Left kidney (tissue), 8 donors: ENCODE measurements at places on chromosomes 3 and 15. TPM values are rescaled to one million over a fixed set of nuclear protein-coding genes. Genes with fewer than 3 reads are reported as not detected.

DNA sequence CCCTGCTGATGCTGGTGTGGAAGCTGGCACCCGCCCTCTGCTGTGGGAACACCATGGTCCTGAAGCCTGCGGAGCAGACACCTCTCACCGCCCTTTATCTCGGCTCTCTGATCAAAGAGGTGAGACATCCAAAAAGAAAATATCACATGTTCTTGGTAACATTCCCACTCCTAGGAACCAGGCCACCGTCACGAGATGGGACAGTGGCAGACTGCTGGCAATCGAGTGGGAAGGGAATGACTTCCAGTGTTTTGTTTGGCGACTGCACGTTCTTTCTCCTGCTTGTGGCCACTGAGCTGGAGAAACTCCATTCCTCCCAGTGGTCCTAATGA, 14.3 kb downstream of the ALDH1A3 start:
- no peak for DNase-seq

DNA sequence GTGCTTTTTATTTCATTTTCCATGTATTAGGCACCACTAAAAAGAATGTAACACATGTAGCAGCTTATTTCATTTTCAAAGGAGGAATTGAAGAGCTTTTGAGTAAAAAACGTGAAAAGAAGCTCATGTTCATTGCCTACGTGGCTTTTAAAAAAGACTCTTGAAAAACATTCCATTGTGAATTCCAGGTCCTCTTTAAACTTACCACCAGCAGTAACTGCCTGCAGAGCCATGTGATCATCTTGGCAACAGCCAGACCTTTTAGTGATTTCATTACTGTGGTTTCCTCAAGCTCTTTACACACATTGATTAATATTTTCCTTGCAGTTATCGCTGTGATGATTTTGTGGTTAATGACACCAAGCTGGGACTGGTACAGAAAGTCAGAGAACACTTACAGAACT, 43.8 kb upstream of the FBXL22 start:
- DNase-seq = no peak

- DNase-seq = no peak
These were observed 177.9 kb upstream of the ICE2 start for GRCh38 chr15:60656885-60657284.

GRCh38 chr3:114660124-114660523, 366.3 kb downstream of the TIGIT start:
- DNase-seq = peak; percentile 29

- no peak for DNase-seq
These were observed 219.4 kb downstream of the MEIS2 start for GRCh38 chr15:36880913-36881460.

DNA sequence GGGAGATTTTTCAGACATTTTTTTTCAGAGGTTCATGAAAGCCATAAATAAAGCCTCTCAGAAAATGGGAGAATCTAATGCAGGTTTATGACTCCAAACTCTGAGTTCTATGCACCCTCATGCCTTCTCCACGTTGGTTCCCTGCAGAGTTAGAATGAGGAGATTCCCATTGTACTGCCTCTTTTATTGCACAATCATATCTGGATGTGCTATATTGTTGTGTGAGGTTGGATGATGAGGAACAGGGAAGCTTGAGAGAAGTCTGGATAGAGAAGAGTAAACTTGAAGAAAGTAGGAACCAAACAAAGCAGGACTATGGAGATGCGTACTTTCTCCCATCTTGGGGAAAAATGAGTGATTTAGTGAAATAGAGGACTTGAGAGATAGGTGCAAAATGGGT, 178.8 kb downstream of the PDCD6IP start:
- no peak for DNase-seq

Gene GRM7
- 3.3 TPM for polyA plus RNA-seq

- no peak for DNase-seq
These were observed 280.8 kb upstream of the UBE2E2 start for GRCh38 chr3:22922317-22922716.

GRCh38 chr3:124700880-124701684, 29.2 kb upstream of the UMPS start:
- no peak for DNase-seq

GRCh38 chr15:29433507-29434248, 164.1 kb upstream of the NSMCE3 start:
- DNase-seq = no peak
